Thymus (tissue), 14 donors: ENCODE measurements at places on chromosomes 1 and 21.

DNA sequence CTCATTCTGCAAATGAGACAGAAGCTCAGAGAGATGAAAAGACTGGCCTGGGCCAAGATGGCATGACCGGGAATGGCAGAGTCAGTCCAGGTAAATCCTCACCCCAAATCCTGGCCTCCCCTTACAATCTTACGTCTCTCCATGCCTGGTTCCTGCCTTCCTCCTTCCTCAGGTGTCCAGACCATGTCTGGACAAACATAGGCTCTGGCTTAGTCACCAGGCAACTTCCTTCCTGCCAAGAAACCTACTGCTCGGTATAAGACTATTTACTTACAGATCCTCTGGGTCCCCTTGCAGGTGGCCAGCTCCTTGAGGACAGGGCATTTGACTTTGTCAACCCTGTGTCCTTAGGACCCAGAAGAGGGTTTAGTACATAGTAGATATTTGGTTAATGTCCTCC is 69.4 kb upstream of the ROR1 start:
- no peak for DNase-seq

DNA sequence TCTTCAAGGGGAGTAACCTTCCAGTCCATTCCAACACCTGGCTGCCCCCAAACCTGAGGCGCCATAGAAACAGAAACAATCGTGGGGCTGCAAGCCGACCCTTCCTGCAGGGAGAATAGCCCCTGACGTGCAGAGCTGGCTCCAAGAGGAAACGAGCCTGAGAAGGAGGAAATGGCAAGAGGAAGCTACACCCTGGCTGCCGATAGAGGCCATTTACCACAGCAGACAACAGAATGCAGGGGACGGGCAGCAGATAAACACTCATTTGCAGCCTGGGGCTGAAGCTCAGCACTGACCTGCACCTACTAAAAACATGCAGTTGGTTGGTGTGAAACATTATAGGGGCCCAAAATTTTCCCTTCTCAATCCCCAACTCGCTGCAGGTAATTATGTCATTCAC is 8.7 kb upstream of the TDRD10 start:
- DNase-seq, result no peak

DNA sequence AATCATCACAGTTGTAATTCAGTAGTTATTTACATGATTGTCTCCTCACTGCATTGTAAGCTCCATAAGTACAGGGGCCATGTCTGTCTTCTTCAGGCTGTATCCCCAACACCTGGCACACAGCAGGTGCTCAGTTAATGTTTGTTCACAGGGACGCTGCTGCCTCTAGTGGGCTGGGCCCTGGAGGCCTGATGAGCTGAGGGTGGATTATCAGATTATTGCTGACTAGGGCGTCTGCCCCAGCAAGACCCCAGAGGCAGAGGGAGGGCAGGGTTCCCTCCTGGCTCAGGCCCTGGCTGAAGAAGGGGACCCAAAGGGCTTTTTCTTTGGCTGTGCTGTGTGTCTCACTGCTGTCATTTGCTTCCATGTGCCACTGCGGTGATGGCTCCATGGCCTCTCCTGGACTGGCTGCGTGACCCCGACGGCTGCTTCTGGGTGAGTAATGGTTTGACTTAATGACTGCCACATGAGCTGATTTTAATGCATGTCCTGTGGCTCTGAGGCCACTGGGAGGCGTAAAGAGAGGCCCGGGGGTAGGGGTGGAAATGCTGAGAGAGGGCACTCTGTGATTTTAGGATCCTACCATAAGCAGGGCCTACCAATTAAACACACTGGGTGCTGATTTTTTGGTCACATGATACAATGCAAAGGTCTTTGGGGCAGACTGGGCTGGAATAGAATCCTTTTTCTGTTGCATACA is 20.8 kb upstream of the EPB41 start:
- no peak for DNase-seq

DNA sequence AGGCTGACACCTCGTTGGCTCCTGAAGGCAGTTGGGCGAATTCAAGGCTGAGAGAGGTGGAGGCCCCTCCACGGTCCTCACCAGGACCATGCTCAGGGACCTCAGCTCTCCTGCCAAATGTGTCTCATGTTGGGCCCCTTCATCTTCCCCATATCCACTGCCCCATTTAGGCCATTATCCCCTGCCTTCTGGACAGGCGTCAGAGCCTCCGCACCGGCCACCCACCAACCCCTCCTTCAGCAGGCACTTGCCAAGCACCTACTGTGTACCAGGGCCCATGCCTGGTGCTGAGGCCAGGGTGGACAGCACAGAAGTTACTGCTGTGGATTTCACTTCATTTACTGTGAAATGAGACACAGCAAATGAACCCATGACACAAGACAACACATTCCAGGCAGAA is 325.8 kb downstream of the MATN1 start:
- no peak for DNase-seq

DNA sequence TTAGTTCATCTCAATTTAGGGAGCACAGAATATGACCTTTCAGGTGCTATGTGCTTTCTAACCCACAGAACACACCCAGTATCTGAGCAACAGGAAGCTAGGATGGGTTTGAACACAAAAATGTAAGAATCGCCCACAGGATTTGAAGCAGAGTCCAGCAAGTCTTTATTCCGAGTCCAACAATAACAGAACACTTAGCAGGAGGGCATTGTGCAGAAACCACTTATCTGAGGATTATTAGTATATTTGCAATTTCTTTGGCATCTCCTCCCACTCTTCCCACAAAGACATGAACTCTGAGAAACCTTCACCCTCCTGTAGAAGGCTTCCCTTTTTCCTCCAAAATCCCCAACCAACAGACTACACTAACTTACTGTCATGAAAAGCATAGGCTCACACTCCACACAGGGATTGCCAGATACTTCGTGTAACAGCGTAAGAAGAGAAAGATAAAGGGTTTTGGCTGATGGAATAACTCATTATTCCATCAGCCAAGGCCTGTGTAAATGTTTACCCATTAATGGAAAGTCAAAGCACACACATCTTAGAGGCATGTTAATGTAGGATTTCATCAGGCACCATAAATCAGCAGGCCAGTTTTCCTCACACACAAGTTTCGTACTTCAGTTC is 16.1 kb downstream of the SIPA1L2 start:
- no peak for DNase-seq

GRCh38 chr1:67791686-67792085 is 41.6 kb downstream of the GNG12 start:
- DNase-seq, result no peak

DNA sequence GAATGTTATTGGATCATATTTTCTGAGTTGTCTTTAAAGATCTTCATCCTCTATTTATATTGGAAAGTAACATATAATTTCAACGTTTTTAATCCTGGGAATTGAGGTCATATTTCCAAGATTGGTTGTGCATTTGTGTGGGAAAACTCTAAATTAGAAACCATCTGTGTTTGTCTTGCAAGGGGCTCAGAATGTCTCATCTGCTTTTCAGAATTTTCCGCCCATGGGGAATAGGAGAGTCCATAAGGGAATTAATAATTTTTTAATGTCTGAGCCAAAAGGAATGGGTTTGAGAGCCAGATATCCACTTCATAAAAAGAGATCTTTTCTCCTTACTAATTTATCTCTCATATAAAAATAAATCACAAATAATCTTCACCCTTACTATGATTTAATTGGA is 84.8 kb upstream of the MAP1LC3C start:
- no peak for DNase-seq

DNA sequence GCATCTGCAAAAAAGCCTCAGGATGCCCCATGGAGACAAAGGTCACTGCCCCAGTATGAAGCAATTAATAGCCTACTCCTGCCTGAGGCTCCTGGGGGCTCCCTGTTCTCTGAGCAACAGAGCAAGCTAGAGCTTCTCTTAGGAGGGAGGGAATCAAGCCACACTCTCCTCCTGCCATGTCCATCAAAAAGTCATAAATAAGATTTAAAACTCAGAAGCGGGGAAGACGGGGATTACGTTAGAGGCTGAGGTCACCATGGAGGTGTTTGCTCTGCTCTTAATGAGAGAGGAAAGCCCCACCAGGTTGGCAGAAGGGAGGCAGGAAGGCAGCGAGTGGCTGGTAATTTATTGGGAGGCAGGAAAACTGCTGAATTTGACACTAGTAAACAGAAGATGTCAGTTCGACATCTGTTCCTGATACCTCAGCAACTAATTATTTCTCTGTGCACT is 98.4 kb upstream of the TNR start:
- no peak for DNase-seq

GRCh38 chr1:212688341-212689047 is 11.1 kb downstream of the BATF3 start:
- no peak for DNase-seq

- no peak for DNase-seq
These were observed 16.6 kb upstream of the LEMD1 start for GRCh38 chr1:205438213-205439158.

- DNase-seq, result no peak
These were observed 2.9 kb downstream of the KLHL17 start for GRCh38 chr1:963301-963651.

DNA sequence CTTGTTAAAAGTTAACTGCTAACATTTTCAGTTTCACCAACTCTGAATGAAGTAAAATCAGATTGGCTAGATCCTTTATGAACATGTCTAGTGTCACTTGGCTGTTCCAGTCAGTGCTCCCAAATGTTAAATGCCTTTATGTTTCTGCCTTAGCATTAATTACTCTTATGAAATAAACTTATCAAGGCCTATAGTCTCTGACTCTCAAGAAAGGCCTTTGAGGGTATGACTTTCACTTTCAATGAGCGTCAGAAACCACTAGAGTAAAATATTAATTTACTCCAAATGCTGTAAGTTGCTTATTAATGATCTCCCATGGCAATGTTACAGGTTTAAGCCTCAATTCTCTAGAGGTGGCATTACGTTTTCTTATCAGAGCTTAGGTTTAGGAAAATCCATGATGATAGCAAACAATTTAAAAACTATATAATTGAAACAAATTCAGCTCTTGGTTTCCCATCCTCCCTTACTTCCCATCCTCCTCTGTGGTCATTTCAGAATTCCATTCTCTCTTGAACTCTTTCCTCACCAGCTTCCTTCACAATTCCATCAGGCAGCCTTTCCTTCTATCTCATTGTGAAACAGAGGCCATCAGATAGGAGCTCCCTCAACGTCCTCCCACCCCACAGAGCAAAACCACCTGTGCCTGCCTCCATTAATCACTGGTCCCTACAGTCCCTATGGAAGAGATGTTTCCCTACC is 108.6 kb upstream of the COP1 start:
- no peak for DNase-seq

DNA sequence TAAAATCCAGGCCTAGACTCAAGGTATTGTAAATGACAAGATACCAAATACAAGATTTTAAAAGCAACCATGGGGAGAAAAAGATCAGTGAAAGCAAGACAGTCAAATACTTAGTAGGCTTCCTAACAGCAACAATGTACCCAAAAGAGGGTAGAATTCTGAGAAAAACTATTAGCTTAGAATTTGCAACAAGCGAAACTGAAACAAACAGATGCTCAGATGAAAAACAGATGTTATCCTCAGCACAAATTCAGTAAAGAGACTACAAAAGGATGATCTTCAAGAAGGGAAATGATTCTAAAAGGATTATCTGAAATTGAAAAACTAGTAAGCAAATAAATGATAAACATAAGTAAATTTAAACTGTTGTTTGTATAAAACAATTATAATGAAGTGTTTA is 40.0 kb downstream of the PDC start:
- no peak for DNase-seq

GRCh38 chr1:232428786-232429530 is 201.0 kb downstream of the SIPA1L2 start:
- DNase-seq, result no peak

DNA sequence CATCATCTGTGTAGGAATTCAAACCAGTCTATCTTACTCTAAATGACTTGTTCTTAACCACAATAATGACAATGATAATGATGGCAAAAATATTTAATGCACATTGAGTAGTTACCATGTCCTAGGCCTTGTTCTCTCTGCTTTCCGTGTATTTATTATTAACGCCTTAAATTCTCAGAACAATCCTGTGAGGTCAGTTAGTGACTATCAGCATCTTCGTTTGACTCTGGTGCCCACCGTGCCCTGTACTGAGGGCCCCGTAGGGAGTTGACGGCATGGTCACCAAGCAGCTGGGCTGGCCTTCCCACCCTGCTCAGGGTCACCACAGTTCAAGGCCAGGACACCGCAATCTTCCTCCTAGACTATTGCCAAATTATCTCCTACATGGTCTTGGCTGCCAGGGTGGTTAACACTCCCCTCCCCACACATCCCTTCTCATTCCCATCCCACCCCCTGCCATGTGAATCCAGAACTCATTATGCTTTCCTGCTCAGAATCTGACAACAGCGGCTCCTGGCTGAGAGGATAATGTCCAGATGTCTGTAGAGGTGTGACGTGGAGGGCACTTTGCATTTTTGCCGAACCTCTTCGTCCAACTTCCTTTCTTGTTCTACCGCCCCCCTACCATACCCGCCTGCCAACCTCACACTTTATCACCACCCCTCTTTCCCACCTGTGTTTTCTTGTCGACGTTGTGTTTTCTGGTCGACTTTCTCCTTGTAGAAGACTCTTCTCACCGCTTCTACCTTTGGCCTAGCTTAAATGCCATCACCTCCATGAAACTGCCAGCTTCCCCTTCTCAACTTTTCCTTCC is 33.4 kb downstream of the IGFN1 start:
- DNase-seq, result no peak

- no peak for DNase-seq
These were observed 11.6 kb upstream of the S100A7A start for GRCh38 chr1:153404768-153405167.

DNA sequence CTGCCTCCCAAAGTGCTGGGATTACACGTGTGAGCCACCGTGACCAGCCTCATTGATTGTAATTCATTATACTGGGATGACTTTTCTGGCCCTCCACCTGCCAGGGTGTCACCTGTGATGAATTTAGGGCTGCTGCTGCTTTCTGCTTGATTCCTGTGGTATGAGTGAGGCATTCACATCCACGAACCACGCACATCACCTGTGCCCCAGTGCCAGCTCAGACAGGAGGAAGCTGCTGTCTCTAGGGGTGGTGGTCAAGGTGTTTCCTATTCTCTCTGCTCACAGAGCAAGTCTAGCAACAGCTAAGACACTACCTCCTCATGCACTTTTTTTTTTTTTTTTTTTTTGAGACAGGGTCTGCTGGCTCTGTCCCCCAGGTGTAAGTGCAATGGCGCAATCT is 12.3 kb upstream of the LDLRAD2 start:
- DNase-seq, result no peak

DNA sequence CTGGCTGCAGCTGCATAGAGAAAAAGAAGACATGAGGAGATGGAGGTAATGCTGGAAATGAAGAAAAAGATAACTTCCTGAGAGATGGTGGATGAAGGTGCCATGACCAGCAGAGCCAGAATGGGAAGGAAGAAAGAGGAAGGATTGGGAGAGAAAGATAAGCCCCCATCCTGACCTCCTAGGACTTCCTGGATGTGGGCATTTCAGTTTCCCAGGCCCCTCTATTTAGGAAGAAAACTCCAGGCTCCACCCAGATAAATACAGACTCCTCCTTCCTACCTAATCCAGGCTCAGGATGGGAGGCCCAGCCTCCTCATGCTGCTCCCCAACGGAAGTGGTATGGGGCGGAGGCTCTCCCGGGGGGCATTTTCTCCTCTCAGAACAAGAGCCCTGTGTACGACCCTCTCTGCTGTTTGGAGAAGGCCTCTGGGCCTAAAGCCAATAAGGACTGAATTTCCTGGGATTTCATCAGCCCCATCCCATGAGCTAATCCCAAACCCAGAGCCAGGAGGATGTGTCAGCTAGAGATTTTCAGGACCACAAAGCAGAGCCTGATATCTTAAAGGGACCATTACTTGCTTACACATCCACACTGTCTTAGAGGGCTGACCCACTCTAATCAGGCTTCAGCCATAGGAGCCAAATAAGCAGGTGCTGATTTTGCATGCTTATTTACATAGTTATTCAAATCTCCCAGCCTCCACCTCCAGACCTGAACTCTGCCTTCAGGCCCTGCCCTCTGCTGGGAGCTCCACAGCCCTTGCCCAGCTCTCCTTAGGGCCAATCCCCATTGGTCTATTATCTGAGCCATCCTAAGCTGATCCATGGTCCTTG is 5.1 kb upstream of the ARHGEF2 start:
- DNase-seq, result no peak
